T-helper 17 cell (primary cell): ENCODE measurements at places on chromosomes 13 and 19.
A peak's percentile ranks its signal among the peaks of the same experiment; 100 is the strongest.

- peak overlapping the region; percentile 49 for H3K27ac ChIP-seq
- peaks cover 29% of the 10 kb centered on the region for H3K4me1 ChIP-seq
- H3K36me3 ChIP-seq: peaks cover 12% of the 10 kb centered on the region
- no peak overlapping the region for H3K4me3 ChIP-seq
- H3K27me3 ChIP-seq: no peaks in the 10 kb centered on the region
- no peak for DNase-seq
Observed at GRCh38 chr13:114074671-114075315, 57.6 kb downstream of the RASA3 start.

DNA sequence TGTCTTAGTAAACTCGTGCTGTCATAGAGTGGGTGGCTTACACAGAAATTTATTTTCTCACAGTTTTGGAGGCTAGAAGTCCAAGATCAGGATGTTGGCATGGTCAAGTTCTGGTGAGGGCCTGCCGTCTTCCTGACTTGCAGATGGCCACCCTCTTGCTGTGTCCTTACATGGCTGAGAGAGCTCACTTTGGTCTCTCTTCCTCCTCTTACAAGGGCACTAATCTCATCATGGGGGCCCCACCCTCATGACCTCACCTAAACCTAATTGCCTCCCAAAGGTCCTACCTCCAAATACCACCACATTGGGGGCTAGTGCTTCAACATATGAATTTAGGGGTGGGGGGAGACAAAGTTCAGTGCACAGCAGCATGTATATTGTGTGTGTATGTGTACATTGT is 14.3 kb upstream of the GPR18 start:
- H3K36me3 ChIP-seq: peaks cover 2% of the 10 kb centered on the region
- peak overlapping the region; percentile 98 for H3K27ac ChIP-seq
- H3K4me3 ChIP-seq: no peak overlapping the region
- DNase-seq: no peak
- H3K4me1 ChIP-seq: peaks cover 53% of the 10 kb centered on the region

- no peaks in the 10 kb centered on the region for H3K27me3 ChIP-seq
- no peak overlapping the region for H3K4me3 ChIP-seq
- DNase-seq: no peak
- peaks cover 13% of the 10 kb centered on the region for H3K4me1 ChIP-seq
- H3K27ac ChIP-seq: no peak overlapping the region
Observed at GRCh38 chr13:40514802-40515201, 151.6 kb downstream of the FOXO1 start.

GRCh38 chr19:52669586-52669985 is 31.4 kb upstream of the ZNF83 start:
- peaks cover 3% of the 10 kb centered on the region for H3K4me1 ChIP-seq
- no peaks in the 10 kb centered on the region for H3K27me3 ChIP-seq
- H3K27ac ChIP-seq: no peak overlapping the region
- DNase-seq: no peak

GRCh38 chr13:56865416-56865815 is 275.3 kb upstream of the PRR20A start:
- no peak overlapping the region for H3K4me3 ChIP-seq
- no peak for DNase-seq
- no peaks in the 10 kb centered on the region for H3K36me3 ChIP-seq
- no peaks in the 10 kb centered on the region for H3K27me3 ChIP-seq

GRCh38 chr13:90710164-90710759 is 637.2 kb upstream of the MIR17HG start:
- H3K36me3 ChIP-seq: no peaks in the 10 kb centered on the region
- no peaks in the 10 kb centered on the region for H3K27me3 ChIP-seq

DNA sequence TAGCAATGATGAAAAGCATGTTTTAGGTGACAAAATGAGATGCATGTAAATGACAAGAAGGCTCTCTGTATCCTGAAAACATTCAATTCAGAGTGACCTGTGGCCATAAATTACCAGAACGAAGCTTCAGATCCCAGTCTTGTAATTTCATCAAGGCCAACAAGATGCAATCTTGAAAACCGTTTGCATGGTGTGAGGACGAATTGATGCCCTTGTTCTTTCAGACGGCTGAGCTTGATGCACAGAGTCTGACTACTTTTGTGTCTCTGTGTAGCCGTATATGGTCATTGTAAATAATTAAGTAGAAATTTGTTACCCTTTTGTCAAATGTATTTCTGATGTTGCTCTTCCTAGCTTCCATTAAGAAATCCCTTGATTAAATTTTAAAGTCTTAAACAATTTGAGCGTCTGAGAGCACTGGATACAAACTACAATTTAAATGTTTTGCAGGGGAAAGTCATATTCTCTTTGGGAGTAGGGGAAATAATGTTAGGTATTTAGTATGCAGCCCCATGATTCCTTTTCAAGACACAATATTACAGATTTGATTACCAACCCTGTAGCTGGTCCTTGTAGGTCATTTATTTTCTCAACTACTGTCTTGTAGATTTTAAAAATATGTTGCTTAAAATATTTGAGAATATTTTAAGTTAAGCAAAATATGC is 125.8 kb upstream of the PCDH9 start:
- no peak overlapping the region for H3K27ac ChIP-seq
- DNase-seq: no peak
- no peaks in the 10 kb centered on the region for H3K27me3 ChIP-seq
- no peaks in the 10 kb centered on the region for H3K4me1 ChIP-seq

- peaks cover 3% of the 10 kb centered on the region for H3K4me1 ChIP-seq
- H3K36me3 ChIP-seq: no peaks in the 10 kb centered on the region
- H3K4me3 ChIP-seq: no peak within 1 kb of the TSS
- no peak within 1 kb of the TSS for H3K27ac ChIP-seq
- no peak for DNase-seq
- no peaks in the 10 kb centered on the region for H3K27me3 ChIP-seq
Observed at GRCh38 chr13:113452942-113453901, at the start of gene ADPRHL1. ADPRHL1 (minus strand) TSS chr13:113453488; CDS start chr13:113453437, 51 bp downstream.

GRCh38 chr19:10690341-10690781 is 10.9 kb upstream of the QTRT1 start:
- DNase-seq: no peak
- H3K27me3 ChIP-seq: peaks cover under 1% of the 10 kb centered on the region
- H3K27ac ChIP-seq: peak overlapping the region; percentile 78
- H3K36me3 ChIP-seq: peaks cover 3% of the 10 kb centered on the region
- H3K4me3 ChIP-seq: no peak overlapping the region

GRCh38 chr19:14943601-14944000 is 2.3 kb downstream of the OR7C2 start:
- H3K27me3 ChIP-seq: peaks cover 28% of the 10 kb centered on the region
- H3K4me1 ChIP-seq: peaks cover 5% of the 10 kb centered on the region
- DNase-seq: no peak
